ENCODE measurements at places on chromosomes 6 and 20.

DNA sequence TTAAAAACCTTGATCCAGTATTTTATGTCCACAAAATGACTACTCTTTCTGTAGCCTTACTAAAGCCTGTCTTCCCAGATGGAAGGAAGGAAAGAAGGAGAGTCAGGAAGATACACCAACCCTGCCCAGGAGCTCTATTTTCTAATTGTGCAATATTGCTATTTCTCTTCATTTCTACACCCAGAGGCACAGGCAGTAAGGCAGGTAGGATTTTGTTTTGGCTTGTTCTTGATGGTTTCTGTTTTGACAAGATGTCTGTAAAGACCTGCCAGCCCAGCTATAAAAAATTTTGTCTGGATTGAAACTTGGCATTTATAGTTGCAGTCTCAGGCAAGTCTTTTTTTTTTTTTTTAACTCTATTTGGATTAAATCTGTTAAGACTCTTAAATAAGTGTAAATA lies 587.5 kb upstream of the ARID1B start:
- no peak for DNase-seq

DNA sequence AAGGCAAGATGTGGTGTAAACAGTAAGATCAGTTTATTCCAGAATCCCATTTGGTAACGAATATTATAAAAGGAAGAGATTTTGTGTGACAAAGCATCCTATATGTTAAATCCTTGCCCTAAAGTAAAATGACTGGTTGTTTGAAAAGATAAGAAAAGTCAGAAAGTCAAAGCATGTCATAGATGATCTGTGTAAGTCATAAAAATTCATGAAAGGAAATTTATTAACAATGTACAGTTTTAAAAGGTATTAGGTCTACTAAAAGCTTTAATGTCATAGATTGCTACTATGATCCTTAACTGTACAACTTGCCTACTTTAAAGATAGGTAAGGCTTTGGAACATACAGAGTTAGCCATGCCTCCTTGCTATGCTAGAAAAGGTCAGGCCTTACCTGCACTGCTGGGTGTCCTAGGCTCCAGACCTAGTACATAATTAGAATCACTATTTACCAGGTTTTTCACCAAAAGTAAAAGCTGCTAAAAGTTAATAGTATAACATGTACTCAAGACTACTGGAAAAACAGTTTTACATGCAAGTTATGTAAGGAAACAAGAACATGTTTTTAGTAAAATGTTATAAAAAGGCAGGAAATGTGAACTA lies 1090.1 kb upstream of the ADGRB3 start:
- no peak for DNase-seq

- DNase-seq, result no peak
Observed at GRCh38 chr20:51402201-51402600, 140.3 kb downstream of the NFATC2 start.

DNA sequence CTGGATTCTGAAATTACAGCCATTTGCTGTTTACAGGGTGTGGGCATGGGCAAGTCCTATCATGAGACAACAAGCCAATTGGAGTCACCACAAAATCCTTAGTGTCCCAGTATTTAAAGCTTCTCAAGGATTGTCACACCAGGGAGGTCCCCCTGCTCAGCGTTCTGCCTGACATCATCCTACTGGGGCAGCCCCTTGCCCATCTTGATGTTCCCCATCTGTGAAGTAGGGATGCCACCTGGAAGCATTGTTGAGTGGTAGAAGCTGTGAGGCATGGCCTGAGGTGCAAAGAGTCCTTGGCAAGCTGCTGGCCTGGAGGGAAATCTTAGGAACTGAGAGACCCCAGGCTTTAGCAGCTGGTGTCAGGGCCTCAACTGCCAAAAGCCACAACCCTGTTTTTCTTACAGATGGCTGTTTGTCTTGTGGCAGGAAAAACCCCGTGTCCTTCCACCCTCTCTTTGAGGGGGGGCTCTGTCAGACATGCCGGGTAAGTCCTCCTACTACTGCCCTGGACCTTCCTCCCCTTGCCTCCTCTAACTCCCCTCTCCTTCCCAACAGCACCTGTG lies 23.3 kb upstream of the MAPRE1 start:
- DNase-seq, result no peak

Data from NCI-H1930 (cell line).